ENCODE measurements at places on chromosomes 11 and 22.

DNA sequence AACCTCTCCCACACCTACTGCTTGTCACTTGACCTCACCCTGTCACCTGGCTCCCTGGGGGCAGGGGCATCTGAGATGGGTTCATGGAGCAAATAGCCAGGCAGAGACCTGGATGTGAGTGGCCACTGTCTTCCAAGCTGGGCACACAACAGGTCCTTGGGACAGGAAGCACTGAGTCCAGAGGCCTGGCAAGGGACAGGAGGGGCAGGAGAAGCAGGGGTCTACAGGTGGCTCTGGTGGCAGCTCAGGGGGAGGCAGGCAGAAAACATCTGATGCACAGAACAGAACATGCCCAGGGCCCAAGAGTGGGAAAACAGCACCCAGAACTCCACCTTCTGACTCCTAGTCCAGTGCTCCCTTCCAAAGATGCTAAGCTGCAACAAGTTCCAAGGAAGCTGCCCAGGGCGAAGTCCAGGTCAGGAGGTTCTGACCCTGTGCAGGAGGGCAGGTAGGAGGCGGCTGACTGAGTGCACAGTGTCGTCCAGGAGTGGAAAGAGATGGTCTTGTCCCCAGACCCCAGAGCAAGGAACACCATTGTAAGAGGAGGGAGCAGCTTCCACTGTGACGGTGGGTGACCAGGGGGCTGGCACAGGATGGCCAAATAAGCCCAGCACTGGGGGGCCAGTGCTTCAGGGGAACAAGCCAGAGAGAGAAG, 3.5 kb downstream of the TNFRSF13C start:
- DNase-seq = no peak

DNA sequence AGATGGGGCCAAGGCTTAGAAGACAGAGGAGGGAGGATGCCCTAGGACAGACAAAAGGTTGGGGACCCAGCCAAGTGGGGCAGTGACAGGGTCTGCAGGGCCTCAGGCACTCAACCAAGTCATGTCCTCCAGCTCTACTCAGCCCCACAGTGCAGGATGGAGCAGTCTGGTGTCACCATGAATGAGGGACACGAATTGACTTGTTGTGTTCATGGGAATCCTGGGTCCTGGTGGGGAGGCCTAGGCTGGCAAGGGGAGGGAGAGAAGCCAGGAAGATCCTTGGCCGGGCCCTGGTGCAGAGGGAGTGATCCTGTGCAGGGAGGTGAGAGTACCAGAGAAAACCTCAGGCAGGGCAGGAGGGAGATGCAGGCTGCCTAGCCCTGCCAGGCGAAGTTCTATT, 12.0 kb downstream of the P2RY6 start:
- no peak for DNase-seq

GRCh38 chr11:8671193-8671612, 11.3 kb downstream of the TRIM66 start:
- peak; percentile 67 for DNase-seq

DNA sequence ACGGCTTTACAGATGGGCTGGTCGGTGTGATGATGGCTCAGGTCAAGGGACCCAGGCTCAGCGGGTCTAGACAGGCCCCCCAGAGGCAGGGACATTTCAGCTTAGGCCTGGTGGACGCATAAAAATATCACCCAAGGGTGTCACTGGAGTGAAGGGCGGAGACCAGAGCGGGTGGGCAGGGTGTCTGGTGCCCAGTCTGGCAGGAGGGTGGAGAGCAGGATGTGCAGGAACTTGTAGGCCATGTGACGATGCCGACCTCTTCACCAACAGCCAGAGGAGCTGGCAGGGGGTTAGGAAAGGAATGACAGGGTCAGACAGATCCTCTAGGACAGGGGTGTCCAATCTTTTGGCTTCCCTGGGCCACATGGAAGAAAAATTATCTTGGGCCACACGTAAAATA, 4.5 kb downstream of the MAPK8IP1 start:
- DNase-seq = no peak

DNA sequence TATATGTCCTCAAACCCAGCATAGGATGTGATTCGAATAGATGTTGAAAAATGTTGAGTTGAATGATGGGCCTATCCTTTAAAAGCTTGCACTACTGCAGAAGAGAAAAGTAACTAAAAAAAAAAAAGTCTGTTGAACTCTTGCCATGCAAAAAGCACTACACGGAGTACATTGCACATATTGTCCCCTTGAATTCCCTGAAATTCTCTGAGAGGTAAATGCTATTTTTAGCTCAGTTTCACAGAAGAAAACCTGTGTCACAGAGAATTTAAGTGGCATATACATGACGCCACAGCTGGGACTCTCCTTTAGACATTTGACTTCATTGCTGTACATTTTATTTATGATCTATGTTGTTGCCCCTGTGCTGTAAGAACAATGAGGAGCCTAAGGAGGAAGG, 583.8 kb downstream of the SOX6 start:
- DNase-seq = no peak

DNA sequence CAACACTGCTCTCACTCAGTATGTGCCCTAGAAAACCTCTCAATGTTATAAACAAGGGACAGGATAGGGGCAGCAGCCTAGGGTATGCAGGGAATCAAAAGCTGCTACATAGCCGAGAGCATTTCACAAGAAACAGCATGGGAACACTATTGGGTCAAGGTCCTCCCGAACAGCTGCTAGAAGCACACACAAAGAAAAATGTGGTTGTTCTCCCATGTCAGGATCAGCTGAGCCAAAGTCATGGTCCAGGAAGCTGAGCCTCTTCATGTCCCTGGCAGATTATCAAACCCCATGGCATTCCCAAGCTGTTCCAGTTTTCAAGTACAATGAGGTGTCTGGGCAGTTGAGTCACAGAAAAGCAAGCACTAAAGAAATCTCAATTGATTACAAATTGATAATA, 21.0 kb upstream of the GDPD4 start:
- no peak for DNase-seq

- no peak for DNase-seq
These were observed 134.8 kb upstream of the NTM start for GRCh38 chr11:131235328-131236298.

DNA sequence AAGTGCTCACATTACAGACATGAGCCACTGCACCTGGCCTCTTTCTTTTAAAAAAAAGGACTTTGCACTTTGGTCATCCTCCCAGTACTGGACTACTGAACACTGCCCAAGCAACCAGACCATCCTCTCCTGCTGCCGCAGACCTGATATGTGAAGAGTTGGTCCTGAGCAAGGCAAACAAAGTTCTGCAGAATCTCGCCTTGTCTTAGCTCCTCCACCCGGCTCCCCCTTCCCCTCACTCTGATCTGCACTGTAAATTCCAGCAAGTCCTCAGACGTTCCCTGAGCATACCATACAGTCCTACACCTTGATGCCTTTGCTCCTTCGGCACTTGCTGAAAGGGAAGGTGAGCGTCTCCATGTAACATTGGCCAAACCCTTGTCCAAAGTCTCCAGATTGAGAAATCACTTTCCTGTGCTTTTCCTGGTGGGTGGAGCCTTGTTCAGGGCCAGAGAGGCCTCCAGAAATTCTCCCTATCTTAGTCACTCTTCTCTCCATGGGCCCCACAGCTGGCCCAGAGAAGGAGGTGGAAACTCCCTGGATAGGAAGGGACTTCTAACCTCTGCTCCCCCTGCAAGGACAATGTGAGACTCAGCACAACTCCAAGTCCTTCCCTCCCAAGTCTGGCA, 47.0 kb upstream of the TIMP3 start:
- no peak for DNase-seq

GRCh38 chr22:33519071-33519973, 401.0 kb downstream of the LARGE1 start:
- no peak for DNase-seq

- no peak for DNase-seq
These were observed 1.1 kb upstream of the OR52N2 start for GRCh38 chr11:5807580-5807979.

- DNase-seq = no peak
These were observed 52.4 kb downstream of the ALX4 start for GRCh38 chr11:44257338-44258189.

GRCh38 chr11:72225411-72225951, 914 bp downstream of the INPPL1 start:
- no peak for DNase-seq

GRCh38 chr11:5345831-5346230, 2.5 kb upstream of the OR51B5 start:
- no peak for DNase-seq

DNA sequence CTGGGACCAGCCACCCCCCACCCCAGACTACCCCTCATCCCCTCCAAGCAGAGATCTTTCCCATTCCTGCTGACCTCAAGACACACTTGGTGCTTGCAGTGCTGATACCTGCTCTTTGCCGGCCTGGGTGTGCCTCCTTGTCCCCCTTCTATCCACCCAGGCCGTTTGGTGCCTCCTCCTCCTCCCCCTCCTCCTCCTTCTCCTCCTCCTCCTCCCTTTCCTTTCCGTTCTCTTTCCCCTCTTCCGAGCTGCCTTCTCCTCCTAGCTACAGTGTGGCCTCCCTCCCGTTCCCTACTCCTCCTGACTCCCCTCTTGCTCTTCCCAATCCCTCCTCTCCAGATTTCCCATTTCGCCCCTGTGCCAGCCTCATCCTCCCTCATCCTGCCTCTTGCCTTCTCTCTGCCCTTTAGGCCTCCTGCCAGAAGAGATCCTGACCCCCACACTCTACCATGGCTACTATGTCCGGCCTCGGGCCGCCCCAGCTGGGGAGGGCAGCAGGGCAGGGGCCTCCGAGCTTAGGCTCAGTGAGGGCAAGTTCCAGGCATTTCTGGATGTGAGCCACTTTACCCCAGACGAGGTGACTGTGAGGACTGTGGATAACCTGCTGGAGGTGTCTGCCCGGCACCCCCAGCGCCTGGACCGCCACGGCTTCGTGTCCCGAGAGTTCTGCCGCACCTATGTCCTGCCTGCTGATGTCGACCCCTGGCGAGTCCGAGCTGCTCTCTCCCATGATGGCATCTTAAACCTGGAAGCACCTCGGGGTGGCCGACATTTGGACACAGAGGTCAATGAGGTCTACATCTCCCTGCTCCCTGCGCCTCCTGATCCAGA, 712 bp downstream of the HSPB2 start:
- no peak for DNase-seq

GRCh38 chr22:35766654-35767580, 49.2 kb downstream of the APOL5 start:
- DNase-seq = no peak

GRCh38 chr11:11243209-11243589, 109.9 kb downstream of the CSNK2A3 start:
- DNase-seq = no peak

DNA sequence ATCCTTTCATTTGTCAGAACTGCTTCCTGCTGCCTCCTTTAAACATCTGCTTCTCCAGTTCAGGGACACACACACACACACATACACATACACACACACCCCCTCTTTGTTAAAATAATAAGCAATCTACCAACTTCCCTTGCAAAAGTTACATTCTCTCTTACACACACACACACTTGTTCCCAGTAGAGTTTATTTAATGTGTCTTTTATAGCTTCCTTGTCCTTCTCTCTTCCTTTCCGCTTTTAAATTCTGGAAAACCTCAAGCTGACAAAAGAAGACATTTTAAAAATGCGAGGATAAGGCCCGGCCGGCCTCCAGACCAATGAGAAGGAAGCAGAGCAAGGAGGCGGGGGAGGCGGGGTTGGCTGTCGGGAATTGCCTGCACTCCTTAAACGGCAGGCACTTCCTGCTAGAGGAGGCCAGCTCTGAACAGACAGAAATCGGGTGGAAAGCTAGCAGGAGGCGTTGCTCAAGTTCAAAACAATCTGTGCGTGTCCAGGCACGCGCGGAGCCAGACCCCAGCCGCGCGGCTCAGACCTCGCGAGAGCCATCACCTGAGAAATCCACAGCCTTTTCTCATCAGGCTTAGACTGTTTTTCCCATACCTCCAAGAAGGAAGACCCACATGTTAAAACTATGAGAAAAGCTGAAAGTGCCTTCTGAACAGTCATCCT, 99.9 kb downstream of the MAML2 start:
- peak; percentile 72 for DNase-seq

- no peak for DNase-seq
These were observed 905.9 kb downstream of the OPCML start for GRCh38 chr11:132626446-132626845.

DNA sequence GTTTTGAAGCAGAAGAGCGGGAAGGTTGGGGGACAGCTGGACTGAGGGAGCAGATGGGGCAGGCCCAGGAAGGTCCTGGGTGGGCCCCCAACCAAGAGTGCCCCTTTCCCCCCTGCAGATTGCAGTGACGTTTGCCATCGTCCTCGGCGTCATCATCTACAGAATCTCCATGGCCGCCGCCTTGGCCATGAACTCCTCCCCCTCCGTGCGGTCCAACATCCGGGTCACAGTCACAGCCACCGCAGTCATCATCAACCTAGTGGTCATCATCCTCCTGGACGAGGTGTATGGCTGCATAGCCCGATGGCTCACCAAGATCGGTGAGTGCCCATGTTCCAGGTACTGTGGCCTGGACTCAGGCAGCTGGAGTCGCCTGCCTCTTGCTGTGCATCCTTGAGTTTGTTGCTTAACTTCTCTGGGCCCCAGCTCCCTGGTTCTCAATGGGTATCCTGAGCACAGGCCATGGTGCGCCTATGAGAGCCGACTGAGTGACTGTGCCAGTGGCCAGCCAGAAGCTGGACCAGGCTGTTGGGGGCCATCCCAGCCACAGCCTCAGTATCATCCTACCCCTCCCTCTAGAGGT, 42.0 kb upstream of the FADD start:
- no peak for DNase-seq

- no peak for DNase-seq
These were observed 116.1 kb downstream of the FEZ1 start for GRCh38 chr11:125379981-125380380.

DNA sequence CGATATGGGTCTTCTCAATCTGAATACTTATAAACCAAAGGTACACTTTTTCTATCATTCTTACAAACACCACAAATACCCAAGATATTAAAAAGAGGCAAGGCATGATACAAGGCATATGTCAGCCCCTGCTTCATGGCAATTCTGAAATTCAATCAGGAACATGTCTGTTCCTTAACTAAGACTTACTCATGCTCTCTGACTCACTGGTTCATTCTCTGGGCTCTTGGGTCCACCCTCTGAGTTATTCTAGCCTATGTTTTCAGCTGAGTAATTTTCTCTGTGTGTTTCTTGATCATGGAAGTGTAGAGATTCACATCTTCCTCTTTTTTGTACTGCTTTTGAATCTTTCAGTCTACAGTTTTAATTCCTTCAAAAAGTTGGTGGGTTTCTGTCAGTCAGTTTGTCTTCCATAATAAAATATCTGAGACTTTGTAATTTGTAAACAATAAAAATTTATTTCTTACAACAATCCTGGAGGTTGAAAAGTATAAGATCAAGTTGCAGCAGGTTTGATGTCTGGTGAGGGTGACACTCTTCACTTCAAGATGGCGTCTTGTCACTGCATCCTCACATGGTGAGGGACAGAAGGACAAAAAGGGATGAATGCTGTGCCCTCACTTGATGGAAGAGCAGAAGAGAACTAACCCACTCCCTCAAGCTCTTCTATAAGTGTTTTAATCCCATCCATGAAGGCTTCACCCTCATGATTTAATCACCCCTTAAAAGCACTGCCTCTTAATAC, 211.7 kb downstream of the FAM76B start:
- no peak for DNase-seq

All from T1000 (cell line).